ENCODE measurements at places on chromosomes 13 and 19.
A peak's percentile ranks its signal among the peaks of the same experiment; 100 is the strongest.

DNA sequence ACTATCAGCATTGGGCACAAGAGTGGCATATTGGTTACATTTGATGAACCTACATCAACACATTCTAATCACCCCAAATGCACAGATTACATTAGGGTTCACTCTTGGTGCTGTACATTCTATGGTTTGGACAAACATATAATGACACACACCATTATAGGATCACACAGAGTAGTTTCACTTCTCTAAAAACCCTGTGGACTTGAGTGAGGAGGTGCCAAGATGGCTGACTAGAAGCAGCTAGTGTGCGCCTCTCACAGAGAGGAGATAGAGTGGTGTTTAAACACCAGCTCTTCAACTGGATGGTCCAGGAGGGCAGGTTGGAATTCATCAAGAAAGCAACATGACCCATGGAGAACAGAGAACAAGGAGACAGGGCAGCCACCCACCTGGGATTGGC lies 265.6 kb downstream of the TDRD3 start:
- DNase-seq: no peak

GRCh38 chr19:771332-771785 lies 20.4 kb downstream of the MISP start:
- DNase-seq: peak; percentile 40

DNA sequence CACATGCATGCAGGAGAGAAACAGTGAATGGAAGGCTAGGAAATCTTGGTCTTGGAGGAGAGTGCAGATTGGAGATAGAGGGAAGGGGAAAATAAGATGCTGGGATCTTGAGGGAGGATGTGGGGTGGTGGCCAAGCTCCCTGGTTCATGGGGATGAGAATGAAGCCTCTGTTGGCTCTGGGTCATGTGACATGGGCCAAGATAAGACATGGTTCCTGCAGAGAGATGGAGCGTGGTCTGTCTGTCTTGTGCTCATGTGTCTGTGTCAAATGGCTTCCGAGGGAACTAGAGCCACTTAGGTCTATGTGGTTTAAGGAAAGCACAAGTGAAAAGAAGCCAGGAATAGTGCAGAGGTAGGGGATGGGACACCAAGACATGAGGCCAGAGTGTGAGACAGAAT lies 30.8 kb upstream of the FFAR2 start:
- DNase-seq: no peak

DNA sequence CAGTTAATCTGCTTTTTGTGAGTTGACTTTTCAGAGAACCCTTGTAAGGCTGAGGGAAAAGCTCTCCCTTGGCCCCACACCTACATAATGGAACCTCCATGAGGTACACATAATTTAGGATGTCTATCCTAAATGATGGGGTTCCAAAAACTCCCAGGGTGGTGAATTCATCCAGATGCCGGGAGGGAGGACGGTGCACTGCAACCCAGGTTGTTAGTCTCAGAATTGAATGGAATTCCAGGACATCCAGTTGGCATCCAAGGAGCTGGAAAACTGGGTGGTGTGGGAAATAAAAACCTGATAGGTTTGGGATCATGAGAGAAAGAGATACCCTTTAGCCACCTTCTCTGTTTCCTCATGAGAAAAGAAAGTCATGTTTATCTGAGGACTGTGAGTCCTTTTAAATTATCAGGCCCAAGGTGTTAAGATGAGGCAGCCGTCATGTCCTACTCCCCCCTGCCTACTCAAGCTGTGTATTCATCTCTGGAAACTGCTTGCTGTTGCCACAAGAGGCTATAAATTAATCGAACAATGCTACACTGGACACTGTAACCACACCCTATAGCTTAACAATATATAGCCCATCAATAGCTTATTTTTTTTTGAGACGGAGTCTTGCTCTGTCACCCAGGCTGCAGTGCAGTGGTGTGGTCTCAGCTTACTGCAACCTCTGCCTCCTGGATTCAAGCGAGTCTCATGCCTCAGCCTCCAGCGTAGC lies 49.5 kb downstream of the C13orf46 start:
- no peak for DNase-seq

GRCh38 chr13:67574320-67575233 lies 344.4 kb upstream of the PCDH9 start:
- DNase-seq: no peak

DNA sequence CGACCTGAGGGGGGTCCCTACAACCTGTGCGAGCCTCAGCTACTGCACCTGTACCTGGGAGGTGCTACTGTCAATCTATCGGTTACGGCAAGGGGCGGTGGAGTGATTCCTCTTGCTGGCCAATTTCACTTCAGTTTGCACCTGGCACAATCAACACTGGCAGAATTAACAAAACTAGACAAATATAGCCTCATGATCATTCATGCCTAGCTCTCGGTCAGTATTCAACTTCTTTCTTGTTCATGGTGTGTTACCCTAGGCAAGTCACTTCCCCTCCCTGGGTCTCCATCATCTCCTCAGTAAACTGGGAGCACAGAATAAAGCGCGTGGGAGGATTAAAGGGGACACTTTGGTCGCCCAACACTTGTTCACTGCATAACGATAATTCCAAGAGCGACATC lies 618 bp downstream of the HAUS8 start:
- DNase-seq: no peak

- no peak for DNase-seq
Measured at GRCh38 chr13:90956031-90956430, 391.5 kb upstream of the MIR17HG start.

GRCh38 chr13:66657165-66657881 lies 572.8 kb downstream of the PCDH9 start:
- no peak for DNase-seq

GRCh38 chr13:20125783-20126165 lies 35.1 kb downstream of the GJA3 start:
- DNase-seq: no peak

GRCh38 chr13:61149331-61149730 lies 266.3 kb downstream of the PCDH20 start:
- no peak for DNase-seq

DNA sequence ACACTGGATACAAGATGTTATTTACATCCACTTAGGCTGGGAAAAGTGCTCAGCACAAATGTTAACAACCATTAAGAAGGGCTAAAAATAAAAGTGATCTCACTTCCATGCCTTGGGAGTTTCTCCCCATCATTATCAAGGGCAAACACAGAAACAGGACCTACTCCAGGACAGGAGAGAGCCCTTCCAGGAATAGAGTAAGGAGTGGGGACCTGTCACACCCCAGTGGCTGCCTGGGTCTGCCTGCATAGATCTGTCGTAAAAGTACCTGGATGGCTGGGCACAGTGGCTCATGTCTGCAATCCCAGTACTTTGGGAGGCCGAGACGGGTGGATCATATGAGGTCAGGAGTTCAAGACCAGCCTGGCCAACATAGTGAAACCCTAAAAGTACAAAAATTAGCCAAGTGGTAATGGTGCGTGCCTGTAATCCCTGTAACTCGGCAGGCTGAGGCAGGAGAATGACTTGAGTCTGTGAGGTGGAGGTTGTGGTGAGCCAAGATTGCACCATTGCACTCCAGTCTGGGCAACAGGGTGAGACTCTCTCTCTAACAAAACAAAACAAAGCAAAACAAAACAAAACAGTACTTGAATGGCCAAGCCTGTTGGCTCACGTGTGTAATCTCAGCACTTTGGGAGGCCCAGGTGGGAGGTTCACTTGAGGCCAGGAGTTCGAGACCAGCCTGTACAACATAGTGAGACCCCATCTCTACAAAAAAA lies 5.6 kb downstream of the ATP8A2 start:
- DNase-seq: no peak

DNA sequence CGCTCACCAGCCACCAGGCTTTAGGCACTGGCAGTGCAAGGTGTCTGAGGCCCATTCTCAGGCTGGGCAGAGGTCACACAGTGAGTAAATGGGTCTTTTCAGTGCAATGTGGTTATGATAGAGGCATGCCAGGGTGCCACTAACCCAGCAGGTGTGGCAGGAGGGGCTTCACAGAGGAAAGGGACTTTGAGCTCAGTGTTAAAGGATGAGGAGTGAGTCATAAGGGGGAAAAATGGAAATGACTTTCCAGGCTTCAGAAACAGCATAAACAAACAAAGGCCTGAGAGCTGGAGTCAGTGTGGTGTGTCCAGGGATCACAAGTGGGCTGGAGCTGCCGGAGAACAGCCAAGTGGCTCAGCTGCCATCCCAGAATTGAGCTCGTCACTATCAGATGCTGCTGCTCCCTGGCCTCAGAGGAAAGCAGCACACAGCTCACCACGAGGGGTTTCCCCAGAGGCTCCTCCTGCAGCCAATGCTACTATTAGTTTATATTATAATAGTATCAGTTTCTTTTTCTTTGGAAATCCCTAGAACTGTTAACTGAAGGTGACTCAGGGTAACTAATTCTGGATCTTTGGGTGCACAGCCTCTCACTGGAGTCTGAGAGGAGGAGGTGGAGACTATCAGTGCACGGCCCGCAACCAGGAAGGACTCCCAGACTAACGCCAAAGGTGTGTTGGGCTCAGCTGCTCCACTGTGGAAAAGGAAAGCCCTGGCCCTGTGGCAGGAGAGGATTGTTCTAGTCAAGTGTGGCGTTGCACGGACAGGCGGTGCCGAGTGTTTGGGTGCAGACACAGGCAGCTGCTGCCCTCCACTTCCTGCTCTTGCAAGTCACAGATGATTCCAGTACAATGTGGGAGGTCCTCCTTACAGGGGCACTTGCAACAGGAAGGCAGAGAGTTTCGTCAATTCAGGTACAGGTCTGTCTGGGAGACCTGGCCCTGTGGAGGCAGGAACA lies 39.5 kb downstream of the DHRS12 start:
- peak; percentile 42 for DNase-seq

DNA sequence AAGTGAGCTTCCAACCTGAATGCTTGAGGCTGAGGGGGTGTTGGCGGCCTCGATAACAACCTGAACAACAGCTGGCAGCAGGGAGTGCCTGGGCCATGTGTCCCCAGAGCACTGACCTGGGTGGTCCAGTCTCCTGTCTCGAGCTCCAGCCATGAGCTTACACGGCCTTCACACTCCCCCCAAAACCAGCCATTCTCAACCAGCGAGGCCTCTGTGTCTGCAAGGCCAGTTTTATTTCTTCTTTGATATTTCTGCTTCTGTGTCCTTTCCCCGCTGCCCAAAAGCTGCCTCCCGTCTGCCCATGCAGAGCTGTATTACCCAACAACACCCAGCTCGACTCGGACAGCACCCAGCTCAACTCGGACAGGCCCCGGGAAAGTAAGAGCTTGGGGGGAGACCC lies 32.5 kb upstream of the TFDP1 start:
- DNase-seq: no peak

GRCh38 chr19:41696402-41697197 lies 8.5 kb upstream of the CEACAM7 start:
- peak; percentile 5 for DNase-seq

- DNase-seq: no peak
Measured at GRCh38 chr19:56839652-56840450, 675 bp downstream of the PEG3 start.

DNA sequence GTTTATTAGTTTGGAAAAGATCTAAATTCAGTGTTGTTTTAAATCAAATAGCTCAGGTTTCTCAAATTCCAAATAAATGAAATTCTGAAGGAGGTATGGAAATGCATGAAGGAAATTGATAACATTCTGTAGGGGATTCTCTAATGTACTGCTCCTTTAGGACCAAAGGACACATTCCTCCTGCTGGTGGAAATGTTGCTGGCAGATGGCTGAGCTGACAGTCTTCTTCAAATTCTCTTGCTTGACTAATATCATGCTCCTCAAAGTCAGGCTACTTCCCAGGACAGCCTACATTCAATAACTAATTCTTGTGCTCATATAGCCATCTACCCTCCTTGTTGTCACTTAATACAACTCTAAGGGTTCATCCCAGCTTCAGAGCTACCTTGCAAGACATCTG lies 1118.5 kb downstream of the PCDH9 start:
- no peak for DNase-seq

DNA sequence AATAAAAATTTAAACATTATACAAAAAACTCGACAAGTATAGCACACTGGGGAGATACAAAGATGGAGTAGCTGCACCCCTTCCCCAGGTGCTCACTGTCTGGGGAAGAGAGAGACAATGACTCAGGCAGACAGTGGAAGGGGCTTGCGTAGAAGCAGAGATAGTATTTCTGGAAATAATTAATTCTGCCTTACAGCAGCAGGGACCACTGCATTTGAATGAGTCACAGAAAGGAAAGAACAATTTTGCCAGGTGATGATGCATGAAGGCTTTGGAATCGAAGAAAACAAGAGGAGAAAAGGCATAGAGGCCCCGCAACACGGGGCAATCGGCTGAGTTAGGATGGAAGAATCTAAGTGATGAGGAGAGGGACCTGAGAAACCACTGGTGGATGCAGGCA lies 447.4 kb downstream of the EFNB2 start:
- no peak for DNase-seq

GRCh38 chr19:49339301-49340068 lies 4.3 kb downstream of the CD37 start:
- no peak for DNase-seq

DNA sequence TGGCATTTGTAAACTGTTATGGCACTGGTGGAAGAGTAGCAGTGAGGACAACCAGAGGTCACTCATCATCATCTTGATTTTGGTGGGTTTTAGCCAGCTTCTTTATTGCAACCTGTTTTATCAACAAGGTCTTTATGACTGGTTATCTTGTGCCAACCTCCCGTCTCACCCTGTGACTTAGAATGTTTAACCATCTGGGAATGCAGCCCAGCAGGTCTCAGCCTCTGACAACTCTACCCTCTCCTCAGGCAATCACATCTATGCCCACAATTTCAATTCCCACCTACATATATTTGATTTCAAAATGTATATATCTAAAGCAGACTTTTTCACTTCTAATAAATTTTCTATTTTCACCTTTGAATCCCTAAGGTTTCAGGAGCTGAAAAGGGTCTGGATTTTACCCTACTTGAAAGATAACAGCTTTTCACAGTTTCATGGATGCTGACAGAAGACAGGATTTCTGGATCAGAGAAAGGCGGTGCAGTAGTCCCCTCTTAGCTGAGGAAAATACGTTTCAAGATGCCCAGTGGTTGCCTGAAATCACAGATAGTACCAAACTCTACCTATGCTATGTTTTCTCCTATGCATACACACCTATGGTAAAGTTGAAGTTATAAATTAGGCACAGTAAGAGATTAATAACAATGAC lies 1171.8 kb downstream of the DIAPH3 start:
- no peak for DNase-seq

DNA sequence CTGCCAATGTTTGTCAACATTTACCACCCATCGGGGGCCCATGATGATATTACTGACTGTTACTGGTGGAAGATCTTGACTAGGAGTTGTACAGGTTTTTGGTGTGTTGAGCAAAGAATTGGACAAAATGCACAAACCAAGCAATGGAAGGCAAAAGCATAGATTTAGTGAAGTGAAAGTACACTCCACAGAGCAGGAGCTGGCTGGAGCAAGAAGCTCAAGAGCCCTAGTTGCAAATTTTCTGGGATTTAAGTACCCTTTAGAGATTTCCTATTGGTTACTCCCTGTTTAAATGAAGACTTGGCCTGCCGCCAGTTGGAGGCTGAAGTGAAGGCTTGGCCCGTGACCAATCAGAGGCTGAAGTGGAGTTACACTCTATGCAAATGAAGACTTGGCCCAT lies 128.6 kb upstream of the KL start:
- no peak for DNase-seq

GRCh38 chr19:40585982-40586422 lies 9.3 kb downstream of the SHKBP1 start:
- DNase-seq: no peak

GRCh38 chr19:49929121-49929610 lies at the start of the genes ATF5 and NUP62:
ATF5 (plus strand) TSS chr19:49929205; CDS start chr19:49930851, 1,646 bp downstream.
NUP62 (minus strand) TSS chr19:49929504; CDS start chr19:49909807, 19,697 bp downstream.
- DNase-seq: peak; percentile 93

GRCh38 chr19:41064974-41065569 lies 23.2 kb upstream of the CYP2A13 start:
- DNase-seq: no peak

GRCh38 chr13:90154311-90154960 lies 1193.1 kb upstream of the MIR17HG start:
- no peak for DNase-seq
